NCI-H1048 (cell line): ENCODE measurements at places on chromosomes 3 and 15.
A peak's percentile ranks its signal among the peaks of the same experiment; 100 is the strongest.

- DNase-seq: no peak
Measured at GRCh38 chr15:72873379-72874233, 90.0 kb upstream of the ADPGK start.

GRCh38 chr3:71585887-71586809, 2.6 kb upstream of the FOXP1 start:
- no peak for DNase-seq

DNA sequence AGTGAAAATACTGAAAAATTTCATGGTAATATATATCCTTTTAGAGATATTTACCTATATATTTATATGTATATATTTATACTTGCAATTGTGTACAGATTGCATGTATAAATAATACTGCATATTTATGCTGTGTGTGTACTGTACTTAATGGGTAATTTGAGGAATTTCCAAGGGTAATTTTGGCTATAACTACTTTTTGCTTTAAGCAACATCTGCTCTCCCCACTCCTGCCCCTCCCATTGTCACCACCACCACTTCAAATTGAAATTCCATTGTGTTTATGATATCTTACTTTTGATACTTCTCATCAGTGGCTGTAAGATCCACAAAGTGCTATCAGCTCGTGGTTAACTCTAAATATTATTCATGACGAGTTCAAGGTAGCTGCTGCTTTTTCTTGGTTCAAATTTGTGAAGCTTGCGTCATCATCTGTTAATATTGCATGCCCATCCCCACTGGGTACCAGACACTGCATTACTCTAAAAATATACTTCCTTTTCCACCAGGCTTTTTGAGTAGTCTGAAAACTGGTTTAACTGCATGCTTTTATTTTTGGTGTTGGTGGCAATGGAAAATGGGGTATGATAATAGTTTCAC, 91.7 kb upstream of the MITF start:
- no peak for DNase-seq

DNA sequence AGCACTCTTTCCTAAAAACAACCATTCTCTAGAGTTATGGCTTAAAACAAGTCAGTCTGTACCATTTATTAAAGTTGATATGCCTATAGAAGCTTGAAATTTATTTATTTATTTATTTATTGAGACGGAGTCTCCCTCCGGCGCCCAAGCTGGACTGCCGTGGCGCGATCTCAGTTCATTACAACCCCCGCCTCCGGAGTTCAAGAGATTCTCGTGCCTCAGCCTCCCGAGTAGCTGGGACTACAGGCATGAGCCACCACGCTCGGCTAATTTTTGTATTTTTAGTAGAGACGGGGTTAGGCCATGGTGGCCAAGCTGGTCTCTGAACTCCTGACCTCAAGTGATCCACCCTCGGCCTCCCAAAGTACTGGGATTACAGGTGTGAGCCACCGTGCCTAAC, 1.5 kb upstream of the TTC14 start:
- DNase-seq: no peak

DNA sequence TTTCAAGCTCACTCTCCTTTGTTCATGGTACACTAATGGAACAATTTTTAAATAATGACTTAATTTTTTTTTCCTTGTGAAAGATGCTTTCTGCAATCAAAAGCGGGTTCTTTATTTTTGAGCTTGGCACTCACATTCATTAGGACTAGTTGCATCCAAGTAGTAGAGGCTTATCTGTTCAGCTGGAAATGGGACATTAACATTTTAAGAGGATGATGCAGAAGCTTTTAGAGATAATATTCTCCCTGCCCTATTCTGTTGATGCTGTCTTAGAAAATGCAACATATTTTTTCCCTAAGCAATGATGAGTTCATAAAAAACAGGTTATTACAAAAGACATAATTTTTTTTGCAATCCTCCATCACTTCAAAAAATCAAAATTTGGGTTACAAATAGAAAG, 900.6 kb downstream of the NTRK3 start:
- no peak for DNase-seq

DNA sequence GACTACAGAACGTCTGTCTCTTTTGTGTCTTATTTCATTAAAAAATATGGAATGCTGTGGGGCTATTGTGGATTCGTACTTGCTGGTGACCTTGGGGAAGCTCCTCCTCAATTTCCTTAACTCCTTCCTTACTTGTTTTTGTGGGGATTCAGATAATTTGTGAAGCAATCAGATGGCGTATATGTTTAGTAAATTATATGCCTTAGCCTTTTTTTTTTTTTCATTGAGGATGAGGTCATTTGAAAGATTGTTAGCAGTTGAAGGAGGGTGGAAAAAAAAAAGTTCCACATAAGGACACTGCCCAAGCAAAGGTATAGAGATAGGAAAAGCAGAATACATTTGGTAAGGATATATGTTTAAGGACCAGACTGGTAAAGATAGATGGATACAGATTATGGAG, 3.3 kb downstream of the RNF13 start:
- no peak for DNase-seq

DNA sequence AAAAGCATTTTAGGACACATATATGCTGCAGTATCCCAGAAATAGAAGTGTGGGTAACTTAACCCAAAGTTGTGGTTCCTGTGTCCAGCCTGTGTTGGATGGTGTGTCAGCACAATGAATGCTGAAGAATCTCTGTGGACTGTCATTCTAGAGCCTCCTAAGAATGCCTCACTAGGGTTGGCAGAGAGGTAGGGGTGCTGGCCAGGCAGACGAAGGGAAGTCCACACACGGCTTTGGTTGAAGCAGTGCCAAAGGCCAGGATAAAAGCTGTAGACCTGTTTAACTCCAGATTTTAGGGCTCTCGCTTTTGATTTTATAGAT, 43.7 kb upstream of the TIPARP start:
- no peak for DNase-seq

DNA sequence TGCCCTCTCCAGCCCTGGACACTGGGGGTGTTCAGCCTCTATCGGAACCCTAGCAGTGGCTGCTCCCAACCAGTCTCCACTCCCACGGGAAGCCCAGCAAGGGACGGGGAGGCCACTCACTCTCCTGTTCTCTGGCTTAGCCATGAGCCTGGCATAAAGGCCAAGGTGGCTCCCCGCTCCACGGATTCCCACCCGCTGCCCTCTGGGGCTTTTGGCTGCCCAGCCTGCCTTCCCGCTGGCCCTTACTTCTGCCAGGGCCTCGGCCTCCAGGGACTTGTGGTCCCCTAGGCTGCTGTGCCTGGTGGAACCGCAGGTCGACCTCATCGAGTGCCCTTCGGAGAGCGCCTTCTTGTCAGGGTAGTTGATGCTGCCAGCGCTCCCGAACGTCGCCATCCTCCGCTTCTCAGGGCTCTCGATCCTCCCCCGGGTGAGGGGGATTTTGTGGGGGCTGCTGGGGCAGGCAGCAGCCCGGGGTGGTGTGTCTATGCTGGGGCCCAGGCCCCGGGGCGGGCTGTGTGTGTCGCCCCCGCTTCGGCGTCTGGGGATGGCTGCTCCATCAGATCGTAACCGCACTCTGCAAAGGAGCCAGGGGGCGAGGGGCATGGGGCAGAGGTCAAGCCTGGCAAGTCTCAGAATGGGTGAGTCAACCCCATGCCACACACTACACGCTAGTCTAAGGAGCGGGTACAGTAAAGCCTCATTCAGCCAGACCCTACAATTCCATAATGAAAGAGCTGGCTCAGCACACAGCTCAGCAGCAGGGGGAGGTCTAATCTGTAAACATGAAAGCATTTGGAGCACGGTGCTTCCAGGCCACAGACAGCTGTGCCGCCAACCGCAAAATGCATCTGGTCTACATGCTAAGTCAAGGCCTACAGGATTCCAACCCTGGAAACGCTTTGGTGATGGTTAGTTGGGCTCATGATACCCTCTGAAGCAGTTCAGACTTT, 27.3 kb upstream of the RAD18 start:
- DNase-seq: no peak

DNA sequence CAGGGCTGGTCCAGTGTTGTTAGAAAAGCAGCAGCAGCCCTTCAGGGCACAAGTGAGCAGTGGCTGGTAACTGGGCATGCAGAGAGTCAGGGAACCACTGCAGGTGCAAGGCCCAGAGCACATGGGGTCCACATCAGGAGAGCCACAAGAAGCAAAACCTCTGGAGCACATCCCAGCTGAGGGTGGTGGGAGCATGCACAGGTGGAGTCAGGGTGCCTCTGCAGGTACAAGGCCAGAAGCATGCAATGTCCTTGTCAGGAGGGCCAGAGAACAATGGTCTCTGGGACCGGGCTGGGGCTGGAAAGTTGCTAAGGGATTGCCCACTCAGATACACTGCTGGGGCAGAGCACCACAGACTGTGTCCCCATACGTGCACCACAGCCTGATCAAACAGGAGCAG, 226.1 kb upstream of the UBE2E2 start:
- DNase-seq: no peak

DNA sequence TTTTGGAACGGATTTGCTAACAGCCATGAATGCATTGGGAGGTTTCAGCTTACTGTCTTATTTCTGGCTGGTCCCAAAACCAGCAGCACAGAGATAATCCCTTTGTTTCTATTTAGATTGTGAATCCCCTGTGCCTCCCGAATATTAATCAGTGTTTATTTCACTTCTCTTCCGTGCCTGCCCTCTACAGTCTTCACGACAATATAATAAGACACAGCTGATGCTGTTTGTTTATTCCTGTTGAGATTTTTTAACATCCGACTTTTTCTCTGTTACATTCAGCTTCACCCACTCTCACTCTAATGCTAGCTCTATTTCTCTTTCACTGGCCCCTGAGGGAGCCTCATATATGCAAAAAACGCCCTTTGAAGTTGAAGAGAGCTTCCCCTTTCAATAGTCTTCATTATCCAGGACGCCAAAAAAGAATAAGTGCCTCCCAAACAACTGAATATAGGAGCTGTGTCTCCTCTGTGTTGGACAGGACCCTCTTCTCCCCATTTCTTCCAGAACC, 995.3 kb downstream of the ROBO2 start:
- DNase-seq: no peak

- DNase-seq: no peak
Measured at GRCh38 chr3:177499779-177500423, 302.6 kb upstream of the TBL1XR1 start.

- no peak for DNase-seq
Measured at GRCh38 chr3:59538753-59539432, 489.1 kb upstream of the CFAP20DC start.

DNA sequence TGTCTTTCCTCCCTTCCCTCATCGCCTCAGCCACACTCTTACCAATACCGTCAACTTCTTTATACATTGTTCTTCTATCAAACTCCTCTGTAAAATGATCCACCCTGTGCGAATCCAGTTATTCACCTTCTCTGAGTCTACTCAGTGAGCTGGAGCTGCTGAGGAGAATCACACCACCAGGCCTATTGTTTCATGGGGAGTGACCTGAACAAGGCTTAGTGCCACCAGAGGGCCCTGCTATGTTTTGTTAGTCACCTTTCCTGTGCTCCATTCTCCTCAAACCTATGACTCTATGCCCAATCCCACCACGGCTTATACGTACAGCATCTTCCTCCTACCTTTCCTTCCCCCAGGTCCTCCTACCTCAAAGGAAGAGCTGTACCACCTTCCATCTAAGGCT, 50.4 kb upstream of the MED12L start:
- no peak for DNase-seq

GRCh38 chr3:23845326-23846216, 39.8 kb downstream of the UBE2E1 start:
- DNase-seq: no peak

- DNase-seq: no peak
Measured at GRCh38 chr3:195181741-195182469, 89.1 kb downstream of the XXYLT1 start.

- no peak for DNase-seq
Measured at GRCh38 chr3:35665390-35666055, 26.2 kb downstream of the ARPP21 start.

DNA sequence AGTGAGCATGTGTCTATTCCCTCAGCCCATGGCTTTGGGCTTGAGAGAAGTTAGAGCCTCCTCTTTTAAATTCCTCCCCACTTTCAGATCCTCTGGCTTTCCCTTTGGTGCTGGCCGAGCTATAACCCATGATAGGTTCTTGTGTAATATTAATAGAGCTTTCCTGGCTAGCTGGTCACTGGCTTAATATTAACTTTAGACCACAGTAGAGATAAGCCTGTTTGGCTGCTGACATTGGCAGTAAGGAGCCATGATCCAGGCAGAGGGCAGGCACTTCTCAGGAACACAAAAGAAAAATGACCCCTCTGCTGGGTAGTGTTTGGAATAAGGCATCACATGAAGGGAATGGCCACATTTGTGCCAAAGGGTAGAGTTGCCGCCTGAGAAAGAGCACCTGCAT, 65.4 kb upstream of the UMPS start:
- no peak for DNase-seq

- DNase-seq: peak; percentile 28
Measured at GRCh38 chr15:65336493-65337435, 32.3 kb downstream of the RNU5B-1 start.

GRCh38 chr3:55349851-55350250, 137.3 kb downstream of the WNT5A start:
- no peak for DNase-seq

GRCh38 chr3:173599673-173600072, 202.1 kb downstream of the NLGN1 start:
- no peak for DNase-seq

DNA sequence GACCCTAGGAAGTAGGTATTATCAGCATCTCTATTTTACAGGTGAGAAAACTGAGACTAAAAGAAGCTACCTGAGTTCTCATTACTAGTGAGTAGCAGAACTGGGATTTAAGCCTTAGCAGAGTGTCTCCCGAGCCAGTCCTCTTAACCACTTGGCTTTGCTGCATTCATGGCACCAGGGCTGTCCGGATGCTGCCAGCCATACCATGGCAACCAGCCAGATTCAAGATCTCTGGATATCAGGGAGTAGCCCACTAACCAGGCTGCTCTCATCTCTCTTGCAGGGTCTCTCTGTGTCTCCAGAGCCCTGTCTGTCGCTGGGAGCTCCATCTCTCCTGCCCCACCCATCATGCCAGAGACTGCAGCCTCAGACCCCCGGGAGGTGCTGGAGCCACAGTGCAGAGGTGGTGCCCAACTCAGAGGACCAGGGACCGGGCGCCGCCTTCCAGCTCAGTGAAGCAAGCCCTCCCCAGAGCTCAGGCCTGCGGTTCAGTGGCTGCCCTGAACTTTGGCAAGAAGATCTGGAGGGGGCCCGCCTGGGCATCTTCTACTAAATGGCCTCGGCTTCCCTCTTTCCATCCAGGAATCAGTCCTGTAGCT, 1.7 kb downstream of the MESP2 start:
- no peak for DNase-seq

- DNase-seq: no peak
Measured at GRCh38 chr3:89046661-89047060, 60.8 kb upstream of the EPHA3 start.

DNA sequence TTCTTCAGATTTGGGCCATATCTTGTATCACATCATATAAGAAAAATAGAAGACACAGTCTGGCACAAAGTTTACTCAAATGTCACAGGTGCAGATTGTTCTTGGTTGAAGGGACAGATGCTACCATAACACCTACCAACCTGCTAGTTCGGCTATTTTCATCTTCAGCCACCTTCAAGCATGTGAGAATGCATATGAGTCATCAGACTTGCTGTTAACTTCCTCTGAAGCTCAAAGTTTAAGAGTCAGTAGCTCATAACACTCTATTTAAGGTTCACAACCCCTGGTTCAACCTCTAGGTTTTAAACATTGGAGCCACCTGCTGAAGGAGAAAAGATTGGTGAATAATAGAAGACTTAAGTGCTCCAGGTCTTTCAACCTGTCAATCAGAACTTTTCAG, 522.8 kb downstream of the NLGN1 start:
- DNase-seq: no peak

GRCh38 chr3:170703121-170703588, 117.3 kb upstream of the SLC7A14 start:
- no peak for DNase-seq

- DNase-seq: no peak
Measured at GRCh38 chr3:168241156-168241555, 145.4 kb upstream of the GOLIM4 start.
